BJ (cell line): ENCODE measurements at places on chromosomes 5 and 9. TPM values are rescaled to one million over a fixed set of nuclear protein-coding genes. Genes with fewer than 3 reads are reported as not detected.

DNA sequence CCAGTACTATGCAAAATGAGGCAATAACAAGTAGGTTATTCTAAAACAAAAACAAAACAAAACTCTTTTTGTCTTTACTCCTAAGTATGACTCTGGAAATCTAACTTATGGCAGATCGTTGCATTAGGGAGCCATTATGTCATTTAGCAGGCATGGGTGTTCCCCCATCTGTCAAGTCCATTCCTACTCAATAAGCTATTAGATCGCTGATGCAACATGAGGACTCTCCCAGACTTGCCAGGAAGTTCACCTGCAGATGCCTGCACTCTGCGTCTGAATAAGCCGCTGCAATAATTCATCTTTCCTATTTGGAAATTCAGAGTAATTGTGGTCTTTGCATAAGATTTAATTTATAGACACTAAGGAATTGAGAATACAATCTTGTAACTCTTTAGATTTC is 585.0 kb downstream of the KIF4B start:
- no peak for DNase-seq

GRCh38 chr5:51378448-51379330 is 4.6 kb upstream of the ISL1 start:
- no peak for DNase-seq

GRCh38 chr9:74497748-74498620 is 849 bp downstream of the RORB start:
- DNase-seq, result no peak

DNA sequence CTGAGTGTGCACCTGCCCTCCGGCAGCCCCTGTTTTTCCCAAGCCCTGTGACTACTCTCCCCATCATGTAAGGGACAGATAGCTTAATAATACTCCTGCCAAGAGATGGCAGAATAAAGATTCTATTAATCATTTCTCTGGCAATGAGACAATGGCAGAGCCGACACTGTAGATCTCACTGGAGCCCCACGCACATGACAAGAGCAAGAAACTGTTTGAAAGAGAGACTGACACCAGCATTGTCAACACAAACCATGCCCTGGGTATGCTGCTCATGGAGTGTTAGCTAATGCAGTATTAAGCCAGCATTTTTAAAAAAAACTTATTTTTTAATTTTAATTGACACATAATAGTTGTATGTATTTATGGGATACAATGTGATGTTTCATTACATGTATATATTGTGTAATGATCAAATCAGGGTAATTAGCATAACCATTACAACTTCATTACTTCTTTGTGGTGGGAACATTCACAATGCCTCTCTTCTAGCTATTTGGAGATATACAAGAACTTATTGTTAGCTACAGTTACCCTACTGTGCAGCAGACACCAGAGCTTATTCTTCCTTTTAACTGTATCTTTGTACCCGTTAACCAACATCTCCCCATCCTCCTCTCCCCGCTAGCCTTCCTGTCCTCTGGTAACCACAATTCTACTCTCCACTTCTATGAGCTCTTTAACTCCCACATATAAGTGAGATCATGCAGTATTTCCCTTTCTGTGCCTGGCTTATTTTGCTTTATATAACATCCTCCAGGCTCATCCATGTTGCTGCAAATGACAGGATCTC is 31.5 kb upstream of the SEMA4D start:
- no peak for DNase-seq

- no peak for DNase-seq
Observed at GRCh38 chr5:132342291-132343180, 27.0 kb upstream of the SLC22A5 start.

GRCh38 chr9:84238652-84239051 is 101.9 kb downstream of the SLC28A3 start:
- DNase-seq, result no peak

GRCh38 chr5:101877451-101877850 is 418.6 kb downstream of the SLCO4C1 start:
- DNase-seq, result no peak

DNA sequence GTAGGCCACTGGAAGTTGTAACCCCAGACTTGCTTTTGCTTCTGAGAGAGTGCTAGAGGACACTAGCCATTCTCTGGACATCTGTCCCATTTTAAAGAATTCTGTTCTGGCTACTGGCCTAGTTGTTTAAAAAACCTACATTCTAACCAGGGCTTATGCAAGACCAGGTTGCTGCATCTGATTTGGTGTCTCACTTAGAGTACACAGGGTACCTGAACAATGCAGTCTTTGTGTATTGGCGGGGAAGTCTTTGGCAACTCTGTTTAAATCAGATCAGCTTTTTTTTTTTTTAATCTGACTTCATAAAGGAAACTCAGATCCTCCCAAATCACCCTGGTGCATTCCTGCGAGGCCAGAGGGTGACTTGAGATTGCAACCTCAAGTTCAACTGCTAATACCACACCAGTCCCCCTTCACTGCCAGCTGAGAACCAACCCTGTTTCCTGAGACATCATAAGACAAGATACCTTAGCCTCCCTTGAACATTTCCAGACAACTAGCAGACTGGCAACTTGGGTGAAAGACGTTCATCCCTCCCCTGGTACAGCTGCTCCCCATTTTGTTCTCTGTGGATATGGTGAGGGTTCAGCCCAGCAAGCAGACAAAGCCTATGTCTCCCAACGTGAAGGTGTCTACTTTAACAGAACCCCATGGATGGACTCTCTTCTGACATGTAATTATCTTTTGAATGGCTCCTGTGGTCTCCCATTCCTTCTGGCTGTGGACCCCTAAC is 27.0 kb downstream of the SKP1 start:
- no peak for DNase-seq

DNA sequence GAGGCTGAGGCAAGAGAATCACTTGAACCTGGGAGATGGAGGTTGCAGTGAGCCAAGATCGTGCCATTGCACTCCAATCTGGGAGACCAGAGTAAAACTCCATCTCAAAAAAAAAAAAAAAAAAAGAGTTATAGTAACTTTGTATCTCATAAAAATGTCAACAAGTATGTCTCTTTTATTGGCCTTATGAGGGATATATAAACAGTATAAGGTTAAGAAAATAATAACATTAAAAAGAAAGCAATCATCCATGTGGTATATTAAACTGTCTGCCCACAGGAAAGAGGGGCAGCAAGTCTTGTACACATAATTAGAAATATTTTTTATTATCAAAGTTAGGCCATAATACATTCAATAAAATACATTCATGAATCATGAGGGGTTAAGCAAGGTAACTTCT is 259.4 kb upstream of the KLF9 start:
- DNase-seq, result no peak

GRCh38 chr5:28703651-28704260 is 1665.4 kb upstream of the CDH9 start:
- no peak for DNase-seq

DNA sequence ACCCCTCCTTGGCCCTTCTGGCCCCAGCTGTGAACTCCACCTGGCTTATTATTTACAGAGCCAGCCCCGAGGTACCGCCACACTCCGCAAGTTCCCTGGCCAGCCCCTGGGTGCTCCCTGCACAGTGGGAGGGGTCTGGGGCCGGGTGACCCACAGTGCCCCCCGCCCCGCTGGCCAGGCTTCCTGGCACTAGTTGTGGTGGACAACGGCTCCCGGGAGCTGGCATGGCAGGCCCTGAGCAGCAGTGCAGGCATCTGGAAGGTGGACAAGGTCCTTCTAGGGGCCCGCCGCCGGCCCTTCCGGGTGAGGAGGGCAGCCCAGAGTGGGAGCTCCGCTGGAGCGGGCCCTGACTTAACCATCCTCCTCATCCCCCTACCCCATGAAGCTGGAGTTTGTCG is 3.9 kb downstream of the MAMDC4 start:
- no peak for DNase-seq

- no peak for DNase-seq
Observed at GRCh38 chr9:137349471-137350033, 47.5 kb upstream of the NRARP start.

- DNase-seq, result peak; percentile 84
Observed at GRCh38 chr5:139482050-139482889, at the start of gene STING1. TSS of gene STING1 (minus strand) at chr5:139482758. CDS start at chr5:139481704, 1,054 bp downstream.

- no peak for DNase-seq
Observed at GRCh38 chr5:155954701-155955445, 372.1 kb upstream of the SGCD start.

GRCh38 chr5:16033187-16033925 is 146.2 kb downstream of the MARCHF11 start:
- no peak for DNase-seq

DNA sequence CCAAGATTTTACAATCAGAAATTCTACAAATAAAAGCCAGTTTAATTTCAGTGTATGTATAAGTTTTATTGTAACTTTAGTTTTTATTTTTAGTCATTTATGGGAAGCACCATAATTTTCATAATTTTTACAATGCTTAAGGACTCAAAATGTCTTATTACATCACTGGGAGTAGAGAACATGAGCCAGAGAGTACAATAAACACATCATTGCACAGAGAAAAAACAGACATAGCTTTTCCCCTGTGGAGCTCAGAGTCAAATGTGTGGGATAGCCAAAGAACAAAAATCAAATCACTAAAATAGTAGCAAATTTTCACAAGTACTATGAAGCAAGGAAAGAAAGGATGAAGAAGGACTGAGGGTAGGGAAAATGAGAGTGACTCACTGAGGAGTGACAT is 5.5 kb upstream of the JAKMIP2 start:
- no peak for DNase-seq

DNA sequence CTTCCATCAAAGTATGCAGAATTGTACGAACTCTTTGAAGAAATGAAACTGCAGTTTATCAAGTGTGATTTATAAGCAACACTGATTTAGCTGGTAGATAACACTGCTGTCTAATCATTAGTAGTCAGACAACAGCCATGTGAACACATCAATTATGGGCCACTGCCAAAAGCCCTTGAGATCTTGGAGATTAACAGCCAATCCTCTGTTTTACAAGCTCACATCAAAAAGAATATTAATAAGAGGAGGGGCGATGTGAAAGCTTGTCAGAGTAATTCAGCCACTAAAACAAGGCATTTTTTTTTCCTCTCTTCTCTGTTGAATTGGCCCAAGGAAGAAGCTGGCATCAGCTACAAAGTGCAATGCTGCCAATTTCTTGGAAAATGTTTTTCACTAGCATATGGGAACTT is 28.1 kb downstream of the ZNF608 start:
- no peak for DNase-seq

- no peak for DNase-seq
Observed at GRCh38 chr5:30768056-30768690, 425.3 kb upstream of the CDH6 start.

DNA sequence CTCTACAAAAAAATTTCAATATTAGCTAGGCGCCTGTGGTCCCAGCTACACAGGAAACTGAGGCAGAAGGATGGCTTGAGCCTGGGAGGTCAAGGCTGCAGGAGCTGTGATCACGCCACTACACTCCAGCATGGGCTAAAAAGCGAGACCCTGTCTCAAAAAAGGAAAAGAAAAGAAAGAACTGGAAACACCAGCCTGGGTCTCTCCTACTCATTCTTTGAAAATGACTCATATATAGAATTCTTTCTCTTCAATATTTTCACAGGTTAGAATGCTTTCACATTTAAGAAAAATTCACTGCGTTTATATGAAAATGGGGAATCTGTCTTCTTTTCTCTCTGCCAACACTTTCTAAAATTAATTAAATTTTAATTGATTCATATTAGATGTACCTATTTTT is 115.6 kb downstream of the TRPM6 start:
- DNase-seq, result no peak

DNA sequence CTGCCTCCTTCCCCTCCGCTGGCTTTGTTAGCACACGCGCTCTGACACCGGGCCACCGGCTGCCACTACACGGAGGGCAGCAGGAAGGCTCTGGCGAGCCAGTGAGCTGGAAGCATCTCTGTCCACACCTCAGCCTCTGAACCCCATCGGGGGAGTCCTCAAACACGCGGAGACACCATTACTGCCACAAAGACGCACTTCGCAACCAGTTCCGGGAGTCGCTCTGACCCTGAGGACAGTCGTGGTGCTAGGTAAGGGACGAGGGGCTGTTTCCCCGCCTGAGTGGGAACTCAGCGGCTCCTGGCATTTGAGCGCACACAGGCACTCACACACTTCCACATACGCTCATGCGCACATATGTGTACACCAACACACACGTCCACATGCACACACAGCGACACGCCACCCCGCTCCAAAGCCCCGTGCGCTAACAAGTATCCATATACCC is 160.0 kb downstream of the C9orf152 start:
- DNase-seq, result no peak

GRCh38 chr9:135373820-135374219 is 105.8 kb upstream of the PPP1R26 start:
- no peak for DNase-seq

- no peak for DNase-seq
Observed at GRCh38 chr5:111385970-111386831, 126.1 kb downstream of the STARD4 start.

- no peak for DNase-seq
Observed at GRCh38 chr5:174303035-174303434, 257.5 kb downstream of the NSG2 start.

DNA sequence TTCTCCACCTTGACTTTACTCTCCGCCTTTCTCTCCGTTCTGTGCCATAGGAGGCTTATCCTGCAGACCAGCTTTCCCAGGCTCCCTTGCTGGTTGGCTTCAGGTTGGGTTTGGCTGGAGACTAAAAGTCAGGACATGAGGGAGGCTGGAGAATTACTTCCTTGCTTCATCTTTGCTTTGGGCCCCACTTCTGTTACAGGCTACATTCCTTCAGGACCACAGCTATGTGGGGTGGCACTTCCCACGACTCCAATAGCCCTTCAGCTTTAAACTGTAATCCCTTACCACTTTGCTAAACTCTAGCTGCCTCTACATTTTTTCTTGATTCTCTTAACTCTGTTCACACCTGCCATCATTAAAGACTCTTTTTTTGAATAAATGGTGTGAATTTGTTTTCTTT is 186.7 kb upstream of the NR4A3 start:
- DNase-seq, result peak; percentile 31

DNA sequence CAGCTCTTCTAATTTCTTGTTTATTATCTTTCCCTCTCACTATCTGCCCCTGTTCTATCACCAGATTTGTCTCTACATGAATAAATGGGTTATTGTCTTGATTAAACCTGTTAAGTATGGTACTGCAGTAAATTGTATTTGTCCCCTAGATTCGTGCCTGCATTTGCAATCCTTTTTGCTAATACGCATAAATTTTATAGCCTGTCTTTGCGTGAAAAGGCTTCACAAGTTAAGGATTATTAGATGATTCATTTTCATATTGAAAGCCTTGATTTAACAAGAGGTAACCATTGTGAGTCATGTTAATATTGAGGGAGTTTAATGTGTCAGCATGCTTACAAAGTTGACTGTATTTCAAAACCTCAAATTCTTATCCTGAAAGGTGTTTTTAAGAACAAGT is 204.6 kb downstream of the PCSK1 start:
- DNase-seq, result no peak

GRCh38 chr5:80076131-80077050 is 41.2 kb downstream of the THBS4 start:
- no peak for DNase-seq

The CRB2 gene
- not detected in 2 replicates for polyA plus RNA-seq

The CTXN3 gene
- polyA plus RNA-seq, result not detected in 2 replicates

The LSM11 gene
- polyA plus RNA-seq, result 2.4 and 3.2 TPM in 2 replicates

The PCDHGB7 gene
- polyA plus RNA-seq, result 7.6 and 9.6 TPM in 2 replicates

The QRFP gene
- not detected in 2 replicates for polyA plus RNA-seq

The GPRIN1 gene
- polyA plus RNA-seq, result 1.9 and 2.4 TPM in 2 replicates

The NDUFA8 gene
- polyA plus RNA-seq, result 52.4 and 76.6 TPM in 2 replicates

The ELAVL2 gene
- 0.04 and 0.28 TPM in 2 replicates for polyA plus RNA-seq

The ZNF79 gene
- 5.3 and 6.9 TPM in 2 replicates for polyA plus RNA-seq

The CERCAM gene
- 193 and 309 TPM in 2 replicates for polyA plus RNA-seq

The C9 gene
- polyA plus RNA-seq, result not detected in 2 replicates

The FOXD1 gene
- polyA plus RNA-seq, result 4.3 and 4.9 TPM in 2 replicates

The ACTBL2 gene
- 0.05 and 0.07 TPM in 2 replicates for polyA plus RNA-seq
